ENCODE measurements at places on chromosomes 7 and 10.

DNA sequence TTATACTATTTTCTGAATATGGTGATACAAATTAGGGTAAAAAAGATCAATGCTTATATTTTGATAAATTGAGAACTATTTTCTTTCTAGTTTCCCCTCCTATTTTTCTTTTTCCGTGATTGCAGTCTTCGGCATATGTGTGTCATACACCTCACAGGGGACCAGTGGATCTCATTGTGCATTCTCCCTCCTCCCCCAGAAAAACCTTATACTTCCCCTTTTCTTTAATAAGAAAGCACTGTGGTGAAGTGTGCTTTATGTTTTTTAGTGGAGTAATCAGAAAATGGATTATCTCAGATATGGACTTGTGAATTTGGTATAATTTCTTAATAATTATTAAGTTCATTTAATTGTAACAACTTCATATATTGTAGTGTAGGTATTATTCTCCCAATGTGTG, 72.8 kb downstream of the BICC1 start:
- DNase-seq, result no peak

DNA sequence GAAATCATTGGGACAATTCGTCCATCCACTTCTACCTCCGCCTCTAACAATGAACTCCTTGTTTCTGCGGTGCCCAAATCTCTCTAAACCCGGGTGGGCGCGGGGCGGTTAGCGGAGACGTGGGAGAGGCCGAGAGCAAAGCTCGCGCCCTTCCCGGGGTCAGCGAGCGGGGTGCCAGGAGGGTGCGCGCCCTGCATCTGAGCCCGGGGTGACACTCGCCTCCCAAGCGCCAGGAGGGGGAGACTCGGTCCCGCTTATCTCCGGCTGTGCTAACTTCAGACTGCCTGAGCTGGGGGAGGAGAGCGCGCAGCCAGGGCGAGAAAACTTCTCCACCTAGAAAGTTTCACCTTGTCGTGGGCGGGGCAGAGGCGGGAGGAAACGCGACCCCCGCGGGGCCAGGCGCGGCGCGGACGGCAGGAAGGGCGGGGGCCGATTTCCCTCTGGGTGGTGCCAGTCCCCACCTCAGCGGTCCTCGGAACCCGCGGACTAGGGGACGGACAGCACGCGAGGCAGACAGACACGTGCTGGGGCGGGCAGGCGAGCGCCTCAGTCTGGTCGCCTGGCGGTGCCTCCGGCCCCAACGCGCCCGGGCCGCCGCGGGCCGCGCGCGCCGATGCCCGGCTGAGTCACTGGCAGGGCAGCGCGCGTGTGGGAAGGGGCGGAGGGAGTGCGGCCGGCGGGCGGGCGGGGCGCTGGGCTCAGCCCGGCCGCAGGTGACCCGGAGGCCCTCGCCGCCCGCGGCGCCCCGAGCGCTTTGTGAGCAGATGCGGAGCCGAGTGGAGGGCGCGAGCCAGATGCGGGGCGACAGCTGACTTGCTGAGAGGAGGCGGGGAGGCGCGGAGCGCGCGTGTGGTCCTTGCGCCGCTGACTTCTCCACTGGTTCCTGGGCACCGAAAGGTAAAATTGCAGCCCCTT, at the start of gene MET:
MET (plus strand) TSS at position 516 of the 915 bp plus-strand sequence. CDS start 26,889 bp downstream, outside the sequence.
- DNase-seq, result peak; percentile 26

GRCh38 chr10:101073631-101074030, 11.8 kb downstream of the KAZALD1 start:
- DNase-seq, result no peak

DNA sequence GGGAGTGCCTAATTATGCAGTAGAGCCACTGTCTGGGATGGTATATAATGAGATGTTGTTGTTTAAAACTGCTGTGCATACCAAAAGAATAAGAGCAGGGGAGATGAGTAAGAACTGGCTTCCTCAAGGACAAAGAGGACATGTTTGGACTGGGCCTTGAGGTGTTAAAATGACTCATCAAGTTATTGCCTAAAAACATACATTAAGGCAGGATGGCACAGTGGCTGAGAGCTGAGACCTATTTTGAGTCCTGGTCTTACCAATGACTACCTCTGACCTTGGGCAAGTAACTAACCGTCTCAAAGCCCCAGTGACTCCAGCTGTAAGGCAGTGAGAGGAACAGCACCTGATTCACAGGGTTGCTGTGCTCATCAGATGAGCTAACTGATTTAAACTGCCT, 71.1 kb downstream of the CFAP58 start:
- no peak for DNase-seq

DNA sequence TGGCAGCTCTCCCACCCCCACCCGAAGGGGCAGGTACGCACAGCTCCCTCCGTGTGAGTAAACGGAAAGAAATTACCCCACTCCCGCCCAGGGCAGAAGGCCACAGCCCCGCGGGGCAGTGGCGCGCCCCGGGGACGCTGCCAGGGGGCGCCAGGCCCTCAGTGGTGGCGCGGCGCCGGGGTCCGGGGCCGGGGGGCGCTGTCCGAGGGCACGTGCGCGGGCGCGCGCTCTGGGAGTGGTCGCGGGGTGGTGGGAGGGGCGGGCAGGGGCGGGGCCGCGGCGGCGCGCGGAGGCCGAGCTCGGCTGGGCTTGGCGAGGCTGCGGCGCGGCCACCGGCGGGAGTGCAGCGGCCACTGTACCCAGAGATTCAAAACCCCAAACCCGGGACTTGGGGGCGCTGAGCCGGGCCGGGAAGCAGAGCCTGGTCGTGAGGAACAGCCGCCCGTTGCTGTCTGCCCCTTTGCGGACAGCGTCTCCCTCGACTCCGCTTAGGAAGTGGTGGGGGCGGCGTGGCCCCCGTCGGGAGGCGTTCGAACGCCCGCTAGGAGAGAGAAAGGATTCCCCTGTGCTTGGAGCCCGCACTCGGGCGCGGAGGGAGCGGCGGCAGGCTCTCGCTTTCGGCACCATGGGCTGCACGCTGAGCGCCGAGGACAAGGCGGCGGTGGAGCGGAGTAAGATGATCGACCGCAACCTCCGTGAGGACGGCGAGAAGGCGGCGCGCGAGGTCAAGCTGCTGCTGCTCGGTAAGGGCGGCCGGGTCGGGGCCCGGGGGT, at the start of gene GNAI1:
GNAI1 (plus strand) TSS at position 296 of the 773 bp plus-strand sequence; CDS start at position 626, 330 bp downstream.
- peak; percentile 11 for DNase-seq

DNA sequence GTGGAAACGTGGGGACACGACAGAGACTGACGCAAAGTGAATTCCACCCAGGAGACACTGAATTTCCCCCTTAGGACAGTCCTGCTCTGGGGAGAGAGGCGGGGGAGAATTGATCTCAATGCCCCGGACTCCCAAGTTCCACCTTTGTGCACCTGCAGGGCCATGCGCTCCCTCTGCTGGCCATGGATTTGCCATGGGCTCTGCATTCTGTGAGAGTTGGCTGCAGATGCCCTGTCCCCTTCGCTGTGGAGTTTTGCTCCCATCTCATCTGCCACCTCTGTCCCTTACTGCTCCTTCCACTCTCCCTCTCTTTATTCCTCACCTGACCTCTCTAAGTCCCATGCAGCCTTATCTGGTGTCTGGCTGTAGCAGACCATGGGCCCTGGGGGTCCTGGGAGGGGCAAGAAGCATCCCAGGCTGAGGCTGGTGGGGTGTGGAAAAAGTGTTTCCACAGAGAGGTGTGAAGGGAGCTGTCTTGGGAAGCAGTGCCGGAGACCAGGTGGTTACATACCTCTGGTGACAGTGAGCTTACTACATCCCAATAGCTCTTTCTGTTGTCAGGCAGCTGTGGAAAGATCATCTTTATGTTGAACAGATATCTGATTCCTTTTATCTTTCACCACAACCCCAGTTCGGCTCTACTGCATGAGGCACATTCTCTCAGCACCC, 14.3 kb downstream of the GHRHR start:
- no peak for DNase-seq

- DNase-seq, result no peak
Observed at GRCh38 chr7:146645383-146645976, 528.9 kb downstream of the CNTNAP2 start.

- no peak for DNase-seq
Observed at GRCh38 chr7:5620459-5620881, 161.0 kb downstream of the RNF216 start.

- no peak for DNase-seq
Observed at GRCh38 chr10:118912961-118913600, 116.4 kb upstream of the NANOS1 start.

DNA sequence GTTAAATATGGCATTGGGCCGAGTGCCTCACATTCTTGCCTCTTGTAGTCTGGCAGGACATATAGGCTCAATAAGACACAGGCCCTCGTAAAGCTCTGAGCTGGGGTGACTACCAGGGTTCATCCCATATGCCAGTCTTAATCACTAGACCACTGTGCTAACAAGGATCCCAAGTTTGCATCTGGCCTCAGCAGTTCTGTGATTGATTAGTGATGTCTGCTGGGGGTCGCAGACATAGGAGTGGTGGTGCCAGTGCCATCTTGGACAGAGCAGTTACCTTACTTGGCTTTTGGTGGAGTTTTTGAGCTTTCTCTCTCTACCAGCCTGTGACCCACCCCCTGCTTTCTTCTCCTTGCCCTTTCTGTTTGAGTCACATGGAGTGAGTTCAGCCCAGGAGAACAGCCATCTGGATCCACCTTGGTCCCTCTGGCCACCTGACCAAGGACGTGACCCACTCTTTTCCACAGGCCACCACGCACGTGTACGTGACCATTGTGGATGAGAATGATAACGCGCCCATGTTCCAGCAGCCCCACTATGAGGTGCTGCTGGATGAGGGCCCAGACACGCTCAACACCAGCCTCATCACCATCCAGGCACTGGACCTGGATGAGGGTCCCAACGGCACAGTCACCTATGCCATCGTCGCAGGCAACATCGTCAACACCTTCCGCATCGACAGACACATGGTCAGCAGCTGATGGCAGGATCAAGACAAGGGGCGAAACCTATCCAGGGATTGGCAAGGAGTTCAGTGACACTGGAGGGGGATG, 4.1 kb upstream of the VSIR start:
- no peak for DNase-seq

DNA sequence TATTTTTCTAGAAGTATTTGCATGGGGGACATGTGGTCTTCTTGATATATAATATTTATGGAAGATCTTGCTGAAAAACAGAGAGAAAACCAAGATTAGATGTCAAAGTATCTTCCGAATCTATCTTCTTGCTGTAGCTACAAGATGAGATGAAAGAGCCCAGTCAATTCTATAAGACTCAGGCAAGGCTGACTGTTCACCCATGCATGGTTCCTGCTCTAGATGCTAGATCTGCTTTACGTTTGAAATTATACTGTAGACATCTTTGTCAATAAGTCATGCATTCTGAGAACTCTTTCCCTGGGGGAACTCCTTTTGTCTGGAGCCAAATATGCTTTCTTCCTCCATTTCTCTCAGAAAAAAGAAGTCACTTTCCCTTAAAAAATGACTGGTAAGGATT, 1292.0 kb downstream of the XPNPEP1 start:
- no peak for DNase-seq

Measured in stimulated activated CD4-positive, alpha-beta T cell treated with anti-CD3 and anti-CD28 coated beads, Interleukin-12 subunit alpha, Interleukin-12 subunit beta, amount 100 ng/mL, for 4 hours (primary cell).